Central memory CD8-positive, alpha-beta T cell (primary cell): ENCODE measurements at places on chromosomes 11 and 22.

DNA sequence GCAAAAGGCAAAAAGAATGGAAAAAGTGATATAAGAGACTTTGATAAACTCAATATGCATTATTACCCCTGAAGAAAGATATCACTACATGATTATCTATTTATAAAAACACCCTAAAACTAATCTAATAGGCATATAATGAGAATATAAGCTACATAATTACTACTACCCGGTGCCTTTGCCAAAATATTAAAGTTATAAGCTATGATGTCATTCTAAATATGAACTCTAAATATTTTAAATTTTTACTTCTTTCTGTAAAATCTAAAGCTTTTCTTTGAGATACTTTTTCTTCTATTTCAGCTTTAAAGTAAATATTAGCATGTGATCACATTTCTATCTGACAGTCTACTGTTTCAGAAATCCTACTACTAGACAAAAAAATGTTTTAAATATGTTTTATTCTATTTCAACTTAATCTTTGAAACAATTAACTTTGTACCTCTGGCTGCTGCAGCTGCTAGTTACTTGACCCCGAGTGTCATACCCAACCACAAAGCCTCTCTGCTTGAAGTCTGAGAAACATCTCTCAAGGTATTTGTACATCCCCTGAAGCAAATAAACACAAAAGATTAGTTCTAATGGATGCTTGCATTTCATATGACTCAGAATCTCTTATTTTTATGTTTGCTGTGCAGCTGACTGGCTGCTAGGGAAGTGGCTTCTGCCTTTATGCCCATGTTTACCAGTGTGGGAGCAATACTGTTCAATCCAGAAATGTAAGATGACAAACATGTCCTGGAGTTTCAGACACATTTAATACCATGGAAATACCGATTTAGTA is 26.8 kb downstream of the PGM2L1 start:
- no peaks in the 10 kb centered on the region for H3K27me3 ChIP-seq
- no peak for DNase-seq
- H3K27ac ChIP-seq = no peak overlapping the region
- H3K4me1 ChIP-seq = no peaks in the 10 kb centered on the region
- peaks cover 5% of the 10 kb centered on the region for H3K36me3 ChIP-seq

DNA sequence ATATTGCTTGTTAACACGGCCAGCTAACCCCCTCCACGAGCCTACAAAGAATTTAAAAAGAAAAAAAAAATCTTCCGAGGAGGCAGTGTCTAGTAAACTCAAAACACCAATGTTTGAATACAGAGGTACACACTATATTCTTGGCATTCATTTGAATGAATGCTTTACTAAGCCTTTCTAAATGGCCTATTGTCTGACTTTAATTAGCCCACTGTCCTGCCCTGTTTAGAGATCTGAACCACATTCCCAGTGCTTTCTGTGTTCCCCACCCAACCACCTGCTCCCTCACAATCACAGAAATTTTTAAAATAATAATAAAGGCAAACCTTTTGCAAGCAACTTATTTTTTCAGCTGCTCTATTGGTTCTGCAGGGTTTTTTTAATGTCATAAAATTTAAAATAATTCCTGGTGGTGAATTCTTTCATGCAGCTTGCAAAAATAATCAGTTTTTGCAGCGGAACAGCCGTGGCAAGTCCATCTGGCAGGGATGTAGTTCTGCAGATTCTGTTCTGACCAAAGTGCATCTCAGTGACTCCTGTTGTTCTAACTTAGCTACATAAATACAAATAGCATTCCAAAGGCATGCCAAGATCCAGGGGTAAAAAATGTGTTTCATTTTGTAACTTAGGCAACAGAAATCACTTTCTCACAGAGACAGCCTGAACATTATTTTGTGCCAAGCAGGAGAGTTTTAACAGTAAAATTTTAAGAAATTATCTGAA is 23.8 kb downstream of the POU2AF2 start:
- H3K36me3 ChIP-seq = no peaks in the 10 kb centered on the region
- peaks cover 6% of the 10 kb centered on the region for H3K4me1 ChIP-seq
- no peak overlapping the region for H3K27ac ChIP-seq
- no peak overlapping the region for H3K4me3 ChIP-seq
- no peak for DNase-seq

- H3K27me3 ChIP-seq = no peaks in the 10 kb centered on the region
- peaks cover 18% of the 10 kb centered on the region for H3K36me3 ChIP-seq
- no peak overlapping the region for H3K27ac ChIP-seq
These were observed 25.8 kb downstream of the USP35 start for GRCh38 chr11:78214331-78215194.

GRCh38 chr11:131534611-131535010 is 164.2 kb downstream of the NTM start:
- DNase-seq = no peak
- H3K27ac ChIP-seq = no peak overlapping the region
- no peaks in the 10 kb centered on the region for H3K36me3 ChIP-seq
- no peaks in the 10 kb centered on the region for H3K4me1 ChIP-seq
- no peaks in the 10 kb centered on the region for H3K27me3 ChIP-seq
- H3K4me3 ChIP-seq = no peak overlapping the region

DNA sequence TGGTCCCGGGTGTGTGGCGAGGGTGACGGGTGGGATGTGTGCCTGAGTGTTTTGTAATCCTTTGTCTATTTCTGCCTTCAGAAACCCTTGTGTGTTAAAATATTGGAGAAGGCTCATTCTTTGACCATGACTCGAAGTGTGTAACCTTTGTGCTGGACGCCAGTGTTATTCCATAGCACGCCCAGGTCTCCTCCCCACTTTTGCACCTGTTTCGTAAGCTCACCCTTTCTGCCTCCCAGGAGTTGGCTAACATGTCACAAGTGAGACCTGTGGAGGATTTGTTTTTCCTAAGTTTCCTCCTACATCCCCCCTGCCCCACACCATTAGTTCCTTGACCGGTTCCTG is 382 bp downstream of the C11orf54 start:
- DNase-seq = no peak
- H3K36me3 ChIP-seq = peaks cover 46% of the 10 kb centered on the region
- H3K27me3 ChIP-seq = no peaks in the 10 kb centered on the region
- H3K4me3 ChIP-seq = peak overlapping the region; percentile 100
- H3K27ac ChIP-seq = peak overlapping the region; percentile 99

DNA sequence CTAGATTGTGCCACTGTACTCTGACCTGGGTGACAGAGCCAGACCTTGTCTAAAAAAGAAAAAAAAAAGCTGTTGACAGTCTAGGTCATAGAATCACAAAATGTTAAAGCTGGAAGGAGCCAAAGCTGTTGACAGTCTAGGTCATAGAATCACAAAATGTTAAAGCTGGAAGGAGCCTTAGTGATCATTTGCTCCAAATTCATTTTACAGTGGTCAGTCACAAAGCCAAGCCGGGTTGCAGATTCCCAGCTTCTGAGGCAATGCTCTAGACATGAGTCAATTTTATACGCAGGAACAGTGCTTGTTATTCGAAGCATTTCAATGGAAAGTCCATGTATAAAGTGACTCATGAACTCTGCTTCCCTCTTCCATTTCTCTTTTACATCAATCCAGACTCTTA is 47.4 kb downstream of the SYT13 start:
- no peak overlapping the region for H3K27ac ChIP-seq
- H3K4me1 ChIP-seq = no peaks in the 10 kb centered on the region
- no peak for DNase-seq
- peaks cover 38% of the 10 kb centered on the region for H3K27me3 ChIP-seq
- H3K36me3 ChIP-seq = peaks cover 3% of the 10 kb centered on the region

DNA sequence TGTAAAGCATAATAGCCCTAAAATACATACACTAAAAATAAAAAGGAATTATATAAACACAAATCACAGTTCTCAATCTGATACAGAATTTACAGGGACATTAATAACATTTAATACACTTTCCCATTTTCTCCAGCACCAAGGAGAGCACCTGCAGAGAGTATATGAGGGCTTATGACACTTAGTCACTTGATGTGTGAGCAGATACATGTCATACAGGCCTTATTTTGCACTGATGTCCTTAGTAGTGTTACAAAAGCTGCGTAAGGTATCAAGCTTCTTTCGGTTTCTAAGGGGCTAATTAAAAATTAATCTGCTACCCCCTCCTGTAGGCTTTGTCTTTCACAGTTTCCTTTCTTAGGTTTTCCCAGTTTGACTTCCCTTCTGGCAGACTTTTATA is 61.3 kb downstream of the TRIM44 start:
- H3K4me3 ChIP-seq = no peak overlapping the region
- H3K27me3 ChIP-seq = no peaks in the 10 kb centered on the region
- H3K4me1 ChIP-seq = peaks cover 9% of the 10 kb centered on the region
- no peak for DNase-seq

- H3K4me1 ChIP-seq = peaks cover 23% of the 10 kb centered on the region
- no peak overlapping the region for H3K27ac ChIP-seq
- H3K4me3 ChIP-seq = no peak overlapping the region
- no peaks in the 10 kb centered on the region for H3K27me3 ChIP-seq
- peaks cover 58% of the 10 kb centered on the region for H3K36me3 ChIP-seq
These were observed 6.8 kb downstream of the PPP2R1B start for GRCh38 chr11:111759376-111759775.

GRCh38 chr11:115153135-115153534 is 351.1 kb downstream of the CADM1 start:
- H3K27ac ChIP-seq = no peak overlapping the region
- H3K27me3 ChIP-seq = no peaks in the 10 kb centered on the region
- DNase-seq = no peak
- no peak overlapping the region for H3K4me3 ChIP-seq

DNA sequence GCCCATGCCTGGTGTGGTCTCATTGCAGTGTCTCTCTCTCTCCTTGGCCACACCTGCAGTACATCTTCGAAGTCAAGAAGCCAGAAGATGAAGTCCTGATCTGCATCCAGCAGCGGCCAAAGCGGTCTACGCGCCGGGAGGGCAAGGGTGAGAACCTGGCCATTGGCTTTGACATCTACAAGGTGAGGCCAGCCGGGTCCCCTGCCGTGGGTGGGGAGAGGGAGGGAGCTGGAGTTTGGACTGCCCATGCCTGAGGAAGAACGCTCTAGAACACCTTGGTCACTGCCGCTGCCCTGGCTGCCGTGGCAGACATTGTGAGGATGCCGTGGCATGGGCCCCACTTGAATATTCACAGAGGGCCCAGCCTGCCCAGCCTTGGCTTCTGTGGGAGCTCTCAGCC is 9.1 kb upstream of the MYO7A start:
- no peak overlapping the region for H3K27ac ChIP-seq
- H3K4me3 ChIP-seq = no peak overlapping the region
- peaks cover 2% of the 10 kb centered on the region for H3K36me3 ChIP-seq
- H3K4me1 ChIP-seq = no peaks in the 10 kb centered on the region
- H3K27me3 ChIP-seq = no peaks in the 10 kb centered on the region
- DNase-seq = no peak

DNA sequence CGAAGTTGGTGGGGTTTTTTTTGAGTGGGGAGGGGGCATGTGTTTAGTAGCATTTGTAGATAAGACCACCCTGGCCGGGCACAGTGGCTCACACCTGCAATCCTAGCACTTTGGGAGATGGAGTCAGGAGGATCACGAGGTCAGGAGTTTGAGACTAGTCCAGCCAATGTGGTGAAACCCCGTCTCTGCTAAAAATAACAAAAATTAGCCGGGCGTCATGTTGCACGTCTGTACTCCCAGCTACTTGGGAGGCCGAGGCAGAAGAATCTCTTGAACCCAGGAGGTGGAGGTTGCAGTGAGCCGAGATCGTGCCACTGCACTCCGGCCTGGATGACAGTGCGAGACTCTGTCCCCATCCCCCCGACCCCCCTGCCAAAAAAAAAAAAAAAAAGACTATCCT is 34.6 kb downstream of the CECR2 start:
- no peak overlapping the region for H3K27ac ChIP-seq
- H3K4me3 ChIP-seq = no peak overlapping the region
- DNase-seq = no peak

GRCh38 chr11:74330075-74330858 is 18.8 kb upstream of the P4HA3 start:
- H3K4me1 ChIP-seq = no peaks in the 10 kb centered on the region
- no peaks in the 10 kb centered on the region for H3K27me3 ChIP-seq
- H3K36me3 ChIP-seq = no peaks in the 10 kb centered on the region
- H3K4me3 ChIP-seq = no peak overlapping the region
- H3K27ac ChIP-seq = no peak overlapping the region

DNA sequence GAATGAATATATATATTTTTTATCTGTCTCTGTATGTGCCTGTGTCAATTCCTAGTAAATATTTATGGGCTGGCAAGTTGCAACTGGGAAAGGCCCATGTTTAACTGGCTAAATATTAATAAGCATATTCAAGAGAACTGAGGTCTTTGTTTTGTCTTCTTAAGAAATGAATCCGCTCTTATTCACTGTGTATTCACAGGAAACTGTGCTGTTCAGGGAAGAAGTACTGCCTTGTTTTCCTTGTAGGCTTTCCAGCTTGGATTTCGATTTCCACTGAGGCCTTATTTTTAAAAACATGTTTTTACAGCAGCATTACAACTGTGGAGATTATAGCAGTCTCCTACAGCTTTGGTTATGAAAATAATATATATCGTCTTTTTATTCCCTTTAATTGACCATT is 64.7 kb downstream of the LDLRAD3 start:
- H3K4me1 ChIP-seq = no peaks in the 10 kb centered on the region
- DNase-seq = no peak
- H3K27ac ChIP-seq = no peak overlapping the region
- H3K27me3 ChIP-seq = peaks cover 33% of the 10 kb centered on the region

DNA sequence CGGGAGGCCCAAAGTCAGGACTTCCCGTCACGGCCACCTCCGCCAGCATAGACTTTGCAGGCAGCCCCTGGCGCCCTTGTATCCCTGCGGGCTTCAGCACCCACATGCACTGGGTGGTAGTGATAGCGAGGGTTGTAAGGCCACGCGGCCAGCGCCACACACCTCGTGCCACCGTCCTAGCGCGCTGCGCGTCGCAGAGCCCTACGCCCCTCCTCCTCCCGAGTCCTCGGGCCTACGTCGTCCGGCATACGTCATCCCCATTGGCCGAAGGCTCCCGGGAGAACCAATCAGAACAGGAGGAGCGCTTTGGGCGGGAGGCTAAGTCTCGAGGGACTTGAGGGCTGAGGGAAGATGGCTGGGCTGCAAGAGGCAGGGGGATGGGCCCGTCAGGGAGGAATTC is 1.3 kb upstream of the BTBD18 start:
- no peaks in the 10 kb centered on the region for H3K27me3 ChIP-seq
- H3K36me3 ChIP-seq = peaks cover 2% of the 10 kb centered on the region
- H3K27ac ChIP-seq = no peak overlapping the region
- DNase-seq = no peak
- H3K4me1 ChIP-seq = peaks cover 7% of the 10 kb centered on the region

DNA sequence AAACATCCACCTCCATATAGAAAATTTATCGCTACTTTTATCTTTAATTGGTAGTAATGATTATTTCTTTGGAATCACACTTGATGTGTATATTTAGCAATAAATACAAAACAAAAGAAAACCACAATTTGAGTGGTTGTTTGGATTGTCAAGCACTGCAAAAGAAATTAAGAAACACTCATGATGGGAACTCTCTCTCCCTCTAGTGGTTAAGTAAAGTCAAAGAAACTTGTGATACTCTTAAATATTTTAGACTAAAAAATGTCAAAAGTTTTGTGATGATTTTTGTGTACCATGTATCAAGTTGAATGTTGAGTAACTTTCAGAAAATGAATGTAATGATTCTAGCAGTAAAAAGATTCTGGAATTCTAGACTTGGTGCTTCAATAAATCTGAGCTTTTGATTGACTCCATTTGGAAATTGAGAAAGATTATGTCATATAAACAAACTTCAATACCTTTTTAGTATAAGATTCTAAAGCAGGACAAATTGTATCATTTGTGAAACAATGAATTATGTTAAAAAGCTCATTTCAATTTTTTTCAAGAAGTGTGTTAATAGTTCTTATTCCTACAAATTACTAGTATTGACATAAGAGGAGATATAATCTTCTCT is 20.8 kb downstream of the MUC15 start:
- H3K27ac ChIP-seq = no peak overlapping the region
- no peaks in the 10 kb centered on the region for H3K36me3 ChIP-seq
- no peaks in the 10 kb centered on the region for H3K27me3 ChIP-seq
- no peak for DNase-seq
- H3K4me1 ChIP-seq = no peaks in the 10 kb centered on the region

GRCh38 chr22:41925783-41926460 is 684 bp downstream of the TNFRSF13C start:
- H3K27me3 ChIP-seq = no peaks in the 10 kb centered on the region
- H3K4me3 ChIP-seq = peak overlapping the region; percentile 67
- H3K36me3 ChIP-seq = peaks cover 2% of the 10 kb centered on the region
- peak overlapping the region; percentile 67 for H3K27ac ChIP-seq
